Frontal cortex (tissue), 4 donors: ENCODE measurements at places on chromosomes 1 and 21.

DNA sequence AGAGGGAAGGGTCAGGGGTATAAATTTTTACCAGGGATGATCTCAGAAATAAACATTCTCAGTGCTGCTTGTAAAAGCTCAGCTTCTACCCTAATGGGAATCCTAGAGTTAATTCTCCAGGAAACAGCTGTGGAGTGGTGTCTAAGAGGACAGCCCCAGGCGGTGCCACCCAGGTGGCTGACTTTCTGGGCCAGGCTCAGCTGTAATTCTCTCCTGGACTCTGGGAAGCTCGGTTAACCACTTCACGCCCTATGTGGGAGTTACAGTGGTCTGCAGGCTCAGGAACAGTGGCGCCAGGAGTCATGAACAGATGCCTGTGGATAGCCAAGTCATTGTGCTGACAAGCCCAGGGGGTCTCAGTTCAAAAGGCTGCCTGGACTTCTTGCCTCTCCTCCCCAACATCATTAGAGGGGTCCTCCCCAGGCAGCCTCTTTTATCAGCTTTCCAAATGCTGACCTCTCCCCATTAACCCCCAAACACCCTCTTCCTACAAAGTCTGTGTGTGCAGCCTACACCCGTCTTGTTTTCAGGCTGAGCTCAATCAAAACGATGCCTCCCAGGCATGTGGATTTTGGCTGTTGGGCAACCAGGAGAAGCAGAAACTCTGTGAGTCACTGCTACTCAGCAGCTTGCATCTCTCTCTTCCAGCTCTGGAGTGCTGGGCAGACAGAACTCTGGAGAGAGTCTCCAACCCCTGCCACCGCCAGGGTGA lies 1.2 kb downstream of the HHIPL2 start:
- no peak for DNase-seq

DNA sequence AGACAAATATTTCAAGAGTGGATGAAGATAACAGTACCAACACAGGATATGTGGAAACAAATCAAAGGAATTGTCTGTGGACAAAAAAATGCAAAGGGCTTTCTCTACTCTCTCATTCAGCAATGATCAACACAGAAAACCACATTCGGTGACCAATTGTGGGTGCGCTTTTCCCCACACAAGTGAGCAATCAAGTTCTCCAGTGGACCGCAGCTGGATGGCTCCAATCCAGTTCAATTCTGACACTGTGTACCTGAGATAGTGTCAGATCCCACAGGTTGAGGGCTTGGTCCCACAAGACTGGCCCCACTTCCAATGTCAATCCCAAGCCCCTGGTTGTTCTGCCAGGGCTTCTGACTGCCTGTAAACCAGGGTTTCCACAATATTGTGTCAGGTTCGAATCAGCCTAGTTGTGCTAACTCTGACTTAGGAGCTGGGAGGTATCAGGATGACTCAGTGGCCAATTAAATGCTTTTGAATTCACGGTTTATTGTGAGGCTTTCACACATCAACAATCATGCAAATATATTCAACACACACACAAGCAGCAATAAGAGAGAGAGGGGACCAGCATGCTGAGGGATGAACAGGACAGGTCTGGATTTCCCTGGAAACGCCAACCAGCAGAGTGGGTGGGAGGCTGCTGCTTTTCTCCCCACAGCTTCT lies 87.0 kb upstream of the BTG3 start:
- DNase-seq: no peak

DNA sequence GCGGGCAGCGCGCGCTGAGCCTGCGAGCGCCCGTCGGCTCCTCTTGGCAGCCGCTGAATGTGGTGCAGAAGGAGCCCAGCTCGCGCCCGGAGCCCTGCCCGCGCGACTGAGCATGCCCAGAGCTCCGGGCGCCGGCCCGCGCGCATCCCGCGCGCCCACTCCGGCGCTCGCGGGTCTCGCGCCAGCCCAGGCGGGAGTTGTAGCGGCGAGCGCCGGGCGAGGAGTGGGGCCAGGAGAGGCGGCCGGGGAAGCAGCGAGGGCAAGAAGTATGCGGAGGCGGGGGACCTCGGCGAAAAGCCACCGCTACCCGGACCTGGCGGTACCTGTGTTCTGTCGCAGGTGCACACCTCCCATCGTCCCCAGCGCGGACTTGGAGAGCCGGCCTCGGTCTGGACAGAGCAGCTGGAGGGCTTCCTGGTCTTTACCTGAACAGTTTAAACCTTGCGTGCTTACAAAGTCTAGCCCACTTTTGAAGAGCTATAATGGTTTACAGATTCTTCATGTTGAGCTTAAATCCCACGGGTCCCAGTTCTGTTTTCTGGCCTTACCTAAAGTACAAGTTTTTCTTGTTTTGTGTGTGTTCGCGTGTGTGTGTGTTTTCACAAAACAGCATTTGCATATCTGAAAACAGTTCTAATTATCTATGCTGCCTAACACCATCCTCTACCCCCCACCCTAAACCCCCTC lies at the start of gene DDAH1:
DDAH1 (minus strand) TSS at position 61 of the 687 bp plus-strand sequence. CDS start 114 bp downstream, outside the sequence.
- DNase-seq: peak; percentile 66

GRCh38 chr1:7470904-7471638 lies 300.0 kb upstream of the VAMP3 start:
- DNase-seq: no peak

- no peak for DNase-seq
Observed at GRCh38 chr1:174358344-174358743, 89.4 kb upstream of the GPR52 start.

- no peak for DNase-seq
Observed at GRCh38 chr1:219442611-219443061, 170.3 kb downstream of the ZC3H11B start.

- no peak for DNase-seq
Observed at GRCh38 chr1:220380885-220381284, 108.6 kb upstream of the RAB3GAP2 start.

- no peak for DNase-seq
Observed at GRCh38 chr21:39340687-39341086, 8.2 kb downstream of the HMGN1 start.

GRCh38 chr21:28337315-28337714 lies 655.4 kb downstream of the LTN1 start:
- DNase-seq: peak; percentile 4

DNA sequence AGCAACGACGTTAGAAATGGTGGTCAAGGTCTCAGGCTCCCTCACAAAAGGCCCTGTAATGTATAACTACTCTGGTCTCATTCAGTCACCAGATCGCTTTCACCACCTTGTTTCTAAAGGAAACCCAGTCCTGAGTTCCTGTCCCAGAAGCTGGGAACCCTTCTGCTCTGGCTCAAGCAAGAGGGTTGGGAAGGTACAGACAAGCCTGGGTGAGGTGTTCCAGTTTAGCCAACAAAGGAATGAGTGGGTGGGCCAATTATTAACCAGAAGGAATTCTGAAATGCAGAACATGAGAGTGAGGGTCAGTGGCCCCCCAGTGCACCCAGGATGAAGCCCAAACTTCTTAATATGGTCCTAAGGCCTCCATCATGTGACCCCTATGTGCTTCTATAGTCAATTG lies 17.5 kb downstream of the TRABD2B start:
- DNase-seq: no peak

- no peak for DNase-seq
Observed at GRCh38 chr1:83064589-83065242, 934.2 kb downstream of the TTLL7 start.

DNA sequence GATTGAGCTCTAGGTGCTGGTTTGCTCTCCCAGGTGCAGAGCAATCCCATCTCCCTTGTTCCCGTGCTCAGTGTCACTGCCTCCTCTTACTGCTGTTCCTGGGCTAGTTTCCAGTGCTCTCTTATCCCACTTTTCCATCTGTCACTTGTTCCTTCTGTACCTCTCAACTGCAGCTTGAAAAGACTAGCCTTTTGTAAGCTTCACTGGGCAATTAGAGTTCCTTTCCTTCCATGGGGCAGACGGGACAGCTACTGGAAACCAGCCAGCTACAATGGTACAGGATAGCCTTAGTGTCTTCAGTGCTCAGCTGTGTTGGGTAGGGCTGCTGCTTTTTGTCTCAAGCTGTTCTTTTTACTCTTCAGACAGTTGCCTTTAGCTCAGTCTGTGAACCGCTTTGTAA lies 31.6 kb downstream of the AGT start:
- DNase-seq: no peak

GRCh38 chr1:3795453-3796214 lies 664 bp downstream of the LRRC47 start:
- DNase-seq: no peak

- DNase-seq: no peak
Observed at GRCh38 chr1:194184425-194184824, 998.0 kb upstream of the B3GALT2 start.

- DNase-seq: no peak
Observed at GRCh38 chr1:27176323-27176722, 21.4 kb upstream of the SLC9A1 start.

DNA sequence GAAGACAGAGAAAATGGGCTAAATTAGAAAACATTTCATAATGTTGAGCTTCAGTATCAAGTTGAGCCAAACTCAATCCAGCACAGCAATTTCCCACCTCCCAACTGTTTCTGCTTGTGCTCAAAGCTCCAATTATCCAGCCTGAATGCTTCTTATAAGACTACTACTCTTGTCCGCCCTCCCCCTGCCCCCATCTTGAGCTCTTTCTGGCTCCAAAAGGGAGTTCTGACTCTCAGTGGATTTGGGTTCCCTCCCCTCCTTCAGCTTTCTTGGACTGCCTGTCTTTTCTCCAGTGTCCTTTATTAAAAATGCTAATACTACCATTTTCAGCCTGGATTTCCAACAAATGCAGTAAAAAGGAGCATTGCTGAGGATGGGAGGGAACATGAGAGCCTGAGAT lies 174.8 kb downstream of the ASTN1 start:
- no peak for DNase-seq

DNA sequence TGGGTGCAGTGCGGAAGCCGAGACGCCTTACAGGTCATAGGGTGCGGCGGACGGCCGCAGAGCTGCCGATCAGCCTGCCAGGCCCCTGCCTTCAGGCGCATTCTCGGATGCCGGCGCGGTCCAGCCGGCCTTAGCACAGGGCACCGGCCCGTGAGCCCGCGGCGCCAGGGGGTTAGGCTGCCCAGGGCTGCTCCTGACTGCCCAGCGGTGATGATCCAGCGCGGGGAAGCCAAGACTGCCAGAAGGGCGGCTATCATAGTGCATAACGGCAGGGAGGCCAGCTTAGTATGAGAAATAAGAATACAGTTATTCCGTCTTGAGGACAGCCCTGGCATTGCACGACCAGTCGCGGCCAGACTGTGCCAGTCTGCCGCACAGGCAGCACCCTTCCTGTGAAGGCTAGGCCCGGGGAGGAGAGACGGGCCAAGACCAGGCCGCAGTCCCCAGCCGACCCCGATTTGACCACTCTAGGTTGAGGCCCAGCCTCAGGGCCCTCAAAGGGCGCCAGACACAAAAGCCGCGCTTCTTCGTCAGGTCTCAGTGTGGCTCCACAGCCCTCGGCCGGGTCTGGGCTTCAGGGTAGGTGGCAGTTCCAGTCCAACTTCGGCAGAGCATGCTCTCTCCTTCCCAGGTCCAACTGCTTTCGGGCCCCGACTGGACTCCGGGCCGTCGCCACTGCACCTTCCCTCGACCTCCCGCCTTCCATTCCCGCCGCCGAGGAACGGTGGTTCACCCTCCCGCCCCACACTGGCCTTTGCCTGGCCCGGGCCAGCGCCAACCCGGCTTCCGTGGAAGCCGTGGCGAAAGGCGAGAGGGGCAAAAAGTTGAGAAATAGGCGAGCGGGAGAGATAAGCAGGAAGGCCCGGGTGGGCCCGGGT lies 829 bp downstream of the ALX3 start:
- no peak for DNase-seq

- no peak for DNase-seq
Observed at GRCh38 chr1:2104621-2105427, 54.6 kb downstream of the PRKCZ start.

DNA sequence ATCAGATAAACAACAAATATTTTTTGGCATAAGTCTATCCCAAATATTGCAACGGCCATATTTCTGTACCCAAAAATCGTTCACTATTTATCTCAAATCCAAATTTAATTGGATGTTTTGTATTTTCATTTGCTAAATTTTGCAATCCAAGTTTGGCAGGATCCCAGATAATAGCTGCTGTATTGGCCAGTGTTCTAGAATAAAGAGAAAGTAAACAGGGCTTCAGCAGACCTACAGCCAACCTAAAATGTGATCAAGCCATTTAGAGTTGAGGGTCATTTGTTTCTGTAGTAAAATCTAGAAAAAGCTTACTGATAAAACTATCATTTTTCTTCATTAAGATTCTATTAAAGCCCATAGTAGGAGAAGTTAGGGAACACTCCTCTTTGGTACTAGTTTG lies 506.6 kb upstream of the PTBP2 start:
- DNase-seq: no peak

DNA sequence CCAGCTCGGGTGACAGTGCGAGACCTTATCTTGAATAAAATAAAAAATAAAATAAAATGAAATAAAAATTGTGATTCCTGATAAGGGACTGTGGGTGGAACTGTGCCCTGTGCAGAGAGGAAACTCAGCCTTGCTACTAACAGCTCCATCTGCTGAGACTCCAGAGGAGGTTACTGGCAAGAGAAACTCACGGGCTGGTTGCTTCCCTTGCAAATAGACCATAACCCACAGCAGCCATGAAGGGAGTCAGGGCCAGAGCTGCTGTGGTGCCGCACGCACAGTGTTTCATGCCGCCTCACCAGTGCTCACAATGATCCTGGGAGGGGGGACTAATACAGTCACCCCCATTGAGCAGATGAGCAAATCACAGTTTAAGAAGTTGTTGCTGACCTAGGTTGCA lies 13.7 kb downstream of the ZBTB17 start:
- no peak for DNase-seq

GRCh38 chr1:111758373-111758772 lies 2.7 kb downstream of the DDX20 start:
- DNase-seq: no peak

GRCh38 chr1:218658269-218658668 lies 313.1 kb downstream of the TGFB2 start:
- no peak for DNase-seq

DNA sequence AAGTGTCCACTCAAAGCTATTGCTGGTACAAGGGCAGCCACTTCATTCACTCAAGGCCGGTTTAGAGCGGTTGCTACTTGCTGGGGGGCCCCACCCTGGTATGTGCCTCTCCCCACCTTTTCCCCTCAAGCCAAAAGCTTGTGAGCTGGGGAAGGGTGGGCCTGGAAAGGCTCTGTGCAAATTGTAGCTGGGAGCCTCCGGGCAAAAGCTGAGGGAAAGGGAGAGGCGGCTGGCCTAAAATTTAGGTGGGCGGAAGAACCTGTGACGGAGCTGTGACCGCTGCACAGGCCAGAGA lies 306 bp upstream of the SH3D21 start:
- no peak for DNase-seq

DNA sequence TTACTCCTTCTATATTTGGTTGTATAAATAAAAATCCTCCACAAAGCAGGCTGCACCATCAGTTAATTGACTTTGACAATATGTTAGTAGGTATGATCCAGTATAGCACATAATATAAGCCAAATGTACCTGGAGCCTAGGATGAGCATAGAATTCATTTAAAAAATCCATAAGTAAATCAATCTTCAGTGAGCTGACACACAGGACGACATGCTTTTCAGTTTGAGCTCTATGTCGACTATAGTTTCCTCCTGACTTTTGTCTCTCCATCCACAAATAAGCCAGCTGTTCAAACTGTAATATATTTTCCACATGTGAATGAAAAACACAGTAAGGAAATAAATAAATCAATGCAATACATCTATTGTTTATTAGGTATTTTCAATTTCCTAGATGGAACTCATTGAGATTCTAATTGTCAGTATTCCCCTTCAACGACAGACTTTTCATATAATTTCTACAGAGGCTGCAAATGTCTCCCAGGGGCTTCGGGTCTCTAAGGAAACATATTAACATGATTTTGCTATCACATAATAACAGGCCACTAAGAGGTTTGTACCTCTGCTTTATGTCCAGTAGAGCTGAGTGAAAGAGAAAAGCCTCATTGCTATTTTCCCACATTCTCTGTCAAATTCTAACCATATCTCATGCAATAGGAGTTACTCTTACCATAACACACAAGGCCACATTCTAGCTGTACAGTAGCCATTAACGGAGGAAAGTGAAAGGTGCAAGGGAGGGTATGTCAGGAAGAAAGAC lies 180.1 kb downstream of the KCNT2 start:
- DNase-seq: no peak
